Naive thymus-derived CD4-positive, alpha-beta T cell (primary cell): ENCODE measurements at places on chromosomes 1 and 21. TPM values are rescaled to one million over a fixed set of nuclear protein-coding genes. Genes with fewer than 3 reads are reported as not detected.

GRCh38 chr1:193338194-193338593, 151.8 kb upstream of the B3GALT2 start:
- no peak for DNase-seq
- no peaks in the 10 kb centered on the region for H3K36me3 ChIP-seq
- no peak overlapping the region for H3K4me3 ChIP-seq
- H3K27me3 ChIP-seq: no peaks in the 10 kb centered on the region
- no peak overlapping the region for H3K27ac ChIP-seq

DNA sequence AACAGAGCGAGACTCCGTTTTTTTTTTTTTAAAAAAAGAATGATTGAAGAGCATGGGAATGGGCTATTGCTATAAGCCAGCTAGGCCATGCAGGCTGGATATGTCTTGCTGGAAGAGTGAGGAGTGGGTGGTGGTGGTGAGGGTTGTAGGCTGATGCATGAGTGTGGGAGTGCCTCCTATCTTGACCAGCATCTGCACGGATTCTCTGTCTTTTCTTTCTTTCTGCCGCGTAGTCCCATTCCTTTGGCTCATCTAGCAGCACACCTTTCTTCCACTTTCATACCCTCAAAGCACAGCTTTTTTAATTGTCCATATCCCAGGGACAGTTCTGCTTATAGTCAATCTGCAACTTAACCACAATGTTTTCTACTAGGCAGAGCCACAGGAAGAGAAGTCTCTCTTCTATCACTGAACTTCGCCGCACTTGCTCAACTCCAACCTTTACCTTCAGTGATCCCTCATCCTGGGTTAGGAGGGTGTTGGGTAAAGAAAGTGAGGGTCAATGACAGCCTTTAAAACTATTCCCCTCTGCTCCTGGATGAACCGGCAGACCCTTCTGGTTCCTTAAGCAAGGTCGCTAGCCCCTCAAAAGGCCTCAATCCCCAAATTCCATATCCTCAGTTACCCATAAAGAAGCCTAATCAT, 15.2 kb downstream of the ADCY10 start:
- DNase-seq: no peak
- H3K4me1 ChIP-seq: no peaks in the 10 kb centered on the region
- no peaks in the 10 kb centered on the region for H3K27me3 ChIP-seq
- H3K36me3 ChIP-seq: no peaks in the 10 kb centered on the region

- H3K36me3 ChIP-seq: no peaks in the 10 kb centered on the region
- H3K4me3 ChIP-seq: no peak overlapping the region
- DNase-seq: no peak
- no peak overlapping the region for H3K27ac ChIP-seq
- no peaks in the 10 kb centered on the region for H3K27me3 ChIP-seq
These were observed 45.8 kb upstream of the NTPCR start for GRCh38 chr1:232904566-232904965.

- no peak overlapping the region for H3K27ac ChIP-seq
- peaks cover 3% of the 10 kb centered on the region for H3K27me3 ChIP-seq
- no peak overlapping the region for H3K4me3 ChIP-seq
- no peak for DNase-seq
- H3K4me1 ChIP-seq: peaks cover 9% of the 10 kb centered on the region
These were observed 35.8 kb upstream of the H6PD start for GRCh38 chr1:9198538-9199361.

The TRABD2B gene
- not detected for total RNA-seq

The NTMT2 gene
- total RNA-seq: not detected in 2 replicates

- no peak overlapping the region for H3K27ac ChIP-seq
- no peaks in the 10 kb centered on the region for H3K27me3 ChIP-seq
- no peaks in the 10 kb centered on the region for H3K36me3 ChIP-seq
- no peak for DNase-seq
- H3K4me1 ChIP-seq: no peaks in the 10 kb centered on the region
- H3K4me3 ChIP-seq: no peak overlapping the region
These were observed 21.8 kb upstream of the LHX4 start for GRCh38 chr1:180208264-180208663.

The CYP4A11 gene
- total RNA-seq: not detected

The HSD3B1 gene
- not detected for total RNA-seq

DNA sequence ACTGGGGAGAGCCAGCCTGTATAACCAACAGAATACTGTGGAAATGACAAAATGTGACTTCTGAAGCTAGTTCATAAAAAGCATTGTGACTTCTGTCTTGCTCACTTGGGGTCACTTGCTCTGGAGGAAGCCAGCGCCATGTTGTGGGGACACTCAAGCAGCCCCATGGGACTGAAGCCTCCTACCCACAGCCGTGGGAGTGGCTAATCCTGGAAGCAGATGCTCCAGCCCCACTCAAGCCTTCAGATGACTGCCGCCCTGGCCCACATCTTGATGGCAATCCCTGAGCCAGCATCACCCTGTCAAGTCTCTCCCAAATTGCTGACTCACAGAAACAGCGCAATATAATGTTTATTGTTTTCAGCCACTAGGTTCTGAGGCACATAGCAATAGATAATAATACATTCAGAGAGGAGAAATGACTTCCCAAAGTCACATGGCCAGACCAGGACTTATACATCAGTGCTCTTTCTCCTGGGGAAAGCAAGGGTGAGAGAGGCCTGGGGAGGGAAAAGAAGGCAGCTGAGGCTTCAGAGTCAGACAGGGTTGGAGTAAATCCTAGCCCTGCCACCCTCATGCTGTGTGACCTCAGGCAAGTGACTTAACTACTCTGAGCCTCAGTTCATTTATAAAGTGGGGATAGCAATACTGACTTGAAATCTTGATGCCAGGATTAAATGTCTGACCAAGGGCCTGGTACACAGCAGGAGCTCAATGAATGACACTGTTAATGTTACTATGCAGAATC, 5.0 kb upstream of the TNFRSF8 start:
- DNase-seq: no peak
- no peaks in the 10 kb centered on the region for H3K36me3 ChIP-seq
- no peaks in the 10 kb centered on the region for H3K4me1 ChIP-seq
- H3K4me3 ChIP-seq: no peak overlapping the region
- H3K27me3 ChIP-seq: peaks cover 4% of the 10 kb centered on the region

- no peak overlapping the region for H3K4me3 ChIP-seq
- no peaks in the 10 kb centered on the region for H3K36me3 ChIP-seq
- peak; percentile 7 for DNase-seq
These were observed 64.4 kb downstream of the FAAP20 start for GRCh38 chr1:2130156-2130555.

DNA sequence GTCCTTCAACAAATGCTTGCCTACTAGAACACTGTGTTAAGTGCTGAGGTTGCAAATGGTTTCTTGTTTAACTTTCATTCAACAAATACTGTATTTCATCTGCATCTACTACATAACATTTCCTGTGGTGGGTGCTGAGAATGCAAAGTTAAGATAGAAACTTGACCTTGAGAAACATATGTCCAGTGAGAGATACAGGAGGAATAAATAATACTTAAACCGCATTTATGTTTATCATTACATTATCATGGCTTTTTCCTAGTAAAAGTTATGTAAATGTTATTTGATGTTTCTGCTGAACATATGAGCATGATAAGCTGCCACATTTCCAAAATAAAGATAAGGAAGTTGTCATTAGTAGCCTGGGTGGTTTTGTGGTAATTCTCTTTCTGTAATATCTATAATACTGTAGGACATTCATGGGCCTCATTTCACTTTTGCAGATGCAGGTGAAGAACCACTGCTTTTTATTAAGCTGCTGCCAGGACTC, 590.4 kb downstream of the PLPP3 start:
- H3K4me3 ChIP-seq: no peak overlapping the region
- no peaks in the 10 kb centered on the region for H3K27me3 ChIP-seq
- no peaks in the 10 kb centered on the region for H3K4me1 ChIP-seq
- DNase-seq: no peak
- H3K27ac ChIP-seq: no peak overlapping the region

DNA sequence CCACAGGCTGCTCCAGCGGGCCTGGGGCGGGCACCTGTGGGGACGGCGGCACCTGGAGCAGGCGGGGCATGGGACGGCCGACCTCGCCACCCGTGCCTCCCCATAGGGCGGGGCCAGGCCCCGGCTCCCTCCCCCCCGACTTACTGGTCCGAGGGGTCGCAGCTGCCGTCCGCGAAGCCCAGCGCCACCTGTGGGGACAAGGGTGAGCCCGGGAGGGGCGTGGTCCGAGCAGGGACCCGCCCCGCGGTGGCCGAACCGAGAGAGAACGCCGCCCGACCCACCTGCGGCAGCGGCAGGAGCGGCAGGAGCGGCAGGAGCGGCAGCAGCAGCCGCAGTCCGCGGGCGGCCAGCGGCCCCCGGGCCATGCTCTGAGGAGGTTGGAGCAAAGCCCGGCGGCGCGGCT, at the start of gene TMEM52:
Gene TMEM52 (minus strand): TSS at position 379 of the 403 bp plus-strand sequence. CDS start 14 bp downstream, at position 365.
- H3K27me3 ChIP-seq: no peaks in the 10 kb centered on the region
- H3K27ac ChIP-seq: peak within 1 kb of the TSS; percentile 58
- DNase-seq: no peak

- H3K27me3 ChIP-seq: no peaks in the 10 kb centered on the region
- no peak overlapping the region for H3K4me3 ChIP-seq
- no peak for DNase-seq
- H3K4me1 ChIP-seq: no peaks in the 10 kb centered on the region
- no peaks in the 10 kb centered on the region for H3K36me3 ChIP-seq
- no peak overlapping the region for H3K27ac ChIP-seq
These were observed 464.5 kb downstream of the KCNT2 start for GRCh38 chr1:196143602-196144342.

The EPHA10 gene
- total RNA-seq: not detected
